ENCODE measurements at places on chromosomes 5 and 9.

- no peak for DNase-seq
Observed at GRCh38 chr9:27362447-27363210, 65.7 kb upstream of the EQTN start.

DNA sequence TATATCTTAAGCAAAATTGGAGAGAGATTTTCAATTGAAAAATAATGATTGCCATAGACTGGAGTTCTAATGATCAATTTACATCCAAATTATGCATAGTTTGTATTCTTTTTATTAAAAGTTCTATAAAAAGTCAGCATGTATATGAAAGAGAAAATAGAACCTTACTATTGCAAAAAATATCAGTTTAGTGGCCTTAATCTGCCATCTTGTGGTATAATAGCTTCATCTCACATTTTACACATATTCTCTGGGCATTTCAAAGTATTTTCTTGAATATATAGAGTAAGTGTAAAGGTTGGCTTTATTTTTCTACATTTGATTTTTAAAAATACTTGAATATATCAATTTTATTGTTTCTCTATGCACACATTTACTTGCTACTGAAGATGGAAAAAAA is 1858.6 kb upstream of the CDH9 start:
- DNase-seq, result no peak

- no peak for DNase-seq
Observed at GRCh38 chr5:32210151-32210550, 36.0 kb upstream of the GOLPH3 start.

- DNase-seq, result peak; percentile 68
Observed at GRCh38 chr9:16964228-16964627, 93.8 kb upstream of the BNC2 start.

GRCh38 chr5:86320266-86320665 is 297.5 kb upstream of the COX7C start:
- DNase-seq, result no peak

DNA sequence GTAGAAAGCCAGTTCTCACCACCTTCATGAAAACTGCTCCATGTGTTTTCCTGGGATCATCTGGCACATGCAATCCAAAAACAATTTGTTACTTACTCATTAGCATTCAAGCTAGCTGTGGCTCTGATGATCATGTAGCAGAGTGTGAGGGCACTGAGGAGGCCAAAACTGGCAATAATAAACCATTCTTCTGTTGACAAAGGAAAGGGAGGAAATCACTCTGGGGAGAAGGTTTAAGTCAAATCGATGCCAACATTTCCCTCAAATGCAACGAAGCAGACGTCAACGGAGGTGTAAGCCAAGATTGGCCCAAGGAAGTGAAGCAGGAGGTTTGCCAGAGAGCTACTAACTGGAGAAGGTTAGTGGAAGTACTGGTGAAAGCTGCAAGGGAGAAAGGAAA is 55.7 kb upstream of the TBC1D9B start:
- no peak for DNase-seq

GRCh38 chr9:90775657-90776056 is 26.0 kb upstream of the SYK start:
- DNase-seq, result no peak

- no peak for DNase-seq
Observed at GRCh38 chr5:143062379-143062778, 292.2 kb downstream of the ARHGAP26 start.

- no peak for DNase-seq
Observed at GRCh38 chr9:18896531-18897179, 136.4 kb downstream of the SAXO1 start.

- no peak for DNase-seq
Observed at GRCh38 chr9:121968056-121968455, 125.1 kb downstream of the TTLL11 start.

DNA sequence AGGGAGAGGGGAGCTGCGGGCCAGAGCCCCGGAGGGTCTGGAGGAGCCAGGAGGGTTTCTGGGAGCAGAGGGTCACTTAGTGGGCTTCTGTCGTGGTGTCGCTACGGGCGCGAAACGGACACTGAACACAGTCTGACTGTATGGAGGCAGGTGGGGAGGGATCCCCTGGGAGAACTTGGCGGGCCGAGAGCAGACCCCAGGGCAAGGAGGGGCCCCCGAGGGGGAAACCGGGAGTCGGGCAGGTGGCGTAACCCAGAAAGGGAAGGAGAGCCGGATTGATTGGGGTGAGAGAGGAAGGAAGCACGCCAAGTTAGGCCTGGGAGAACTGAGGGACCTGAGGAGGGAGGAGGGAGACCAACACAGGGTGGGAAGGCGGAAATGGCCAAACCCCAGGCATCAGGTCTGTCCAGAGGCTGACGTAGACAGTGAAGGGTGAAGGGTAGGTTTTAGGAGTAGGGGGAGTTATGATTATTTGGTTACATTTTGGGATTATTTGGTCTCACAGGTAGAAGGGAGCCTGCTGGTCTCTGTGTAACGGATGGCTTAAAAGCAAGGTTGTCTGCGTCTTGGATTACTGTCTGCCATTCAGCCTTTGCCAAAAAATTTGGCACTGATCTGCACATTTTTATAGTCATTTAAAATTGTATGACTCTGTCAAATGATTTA is 3.3 kb upstream of the MSMP start:
- no peak for DNase-seq

GRCh38 chr5:78776637-78777036 is 128.1 kb upstream of the LHFPL2 start:
- no peak for DNase-seq

DNA sequence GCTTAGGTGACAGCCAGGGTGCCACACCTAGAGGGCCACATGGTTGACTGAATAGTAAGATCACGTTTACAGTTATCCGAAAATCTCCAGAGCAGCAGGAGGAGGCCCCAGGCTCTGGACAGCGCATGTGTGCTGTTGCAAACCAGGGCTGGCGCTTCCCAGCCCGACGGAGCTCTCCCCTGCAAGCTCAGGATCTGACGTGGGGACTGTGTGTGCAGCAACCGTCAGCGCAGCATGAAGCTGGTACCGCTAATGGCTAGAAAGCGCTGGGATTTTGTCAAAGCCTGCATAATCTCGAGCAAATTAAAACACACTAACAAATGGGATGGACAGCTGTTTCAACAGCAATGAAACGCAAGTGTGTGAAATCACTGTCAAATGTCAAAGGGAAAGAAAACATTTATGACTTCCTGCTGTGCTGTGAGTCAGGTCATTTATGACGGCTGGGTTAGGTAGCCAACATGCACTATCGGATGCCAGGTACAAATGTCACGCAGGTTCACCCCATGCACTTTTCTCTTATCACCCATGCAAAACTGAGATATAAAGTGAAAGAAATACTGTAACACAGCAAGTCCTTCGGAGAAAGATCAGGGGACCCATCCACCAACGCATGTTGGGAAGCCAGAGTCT is 7.5 kb downstream of the SURF4 start:
- DNase-seq, result no peak

DNA sequence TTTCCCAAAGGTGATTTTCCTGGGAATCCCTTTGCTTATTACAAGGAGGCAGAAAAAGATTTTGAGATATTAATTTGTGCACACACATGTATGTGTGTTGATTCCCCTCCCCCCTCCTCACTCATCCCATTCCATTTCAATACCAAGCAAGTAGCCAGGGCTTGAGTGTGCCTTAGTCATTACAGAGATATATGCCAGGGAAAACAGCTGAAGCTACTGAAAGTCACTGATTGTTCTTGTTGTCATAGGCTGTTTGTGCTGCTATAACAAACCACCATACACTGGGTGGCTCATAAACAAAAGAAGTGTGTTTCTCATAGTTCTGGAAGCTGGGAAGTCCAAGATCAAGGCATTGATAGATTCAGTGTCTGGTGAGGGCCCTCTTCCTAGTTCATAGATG is 158.6 kb downstream of the BAAT start:
- DNase-seq, result no peak

DNA sequence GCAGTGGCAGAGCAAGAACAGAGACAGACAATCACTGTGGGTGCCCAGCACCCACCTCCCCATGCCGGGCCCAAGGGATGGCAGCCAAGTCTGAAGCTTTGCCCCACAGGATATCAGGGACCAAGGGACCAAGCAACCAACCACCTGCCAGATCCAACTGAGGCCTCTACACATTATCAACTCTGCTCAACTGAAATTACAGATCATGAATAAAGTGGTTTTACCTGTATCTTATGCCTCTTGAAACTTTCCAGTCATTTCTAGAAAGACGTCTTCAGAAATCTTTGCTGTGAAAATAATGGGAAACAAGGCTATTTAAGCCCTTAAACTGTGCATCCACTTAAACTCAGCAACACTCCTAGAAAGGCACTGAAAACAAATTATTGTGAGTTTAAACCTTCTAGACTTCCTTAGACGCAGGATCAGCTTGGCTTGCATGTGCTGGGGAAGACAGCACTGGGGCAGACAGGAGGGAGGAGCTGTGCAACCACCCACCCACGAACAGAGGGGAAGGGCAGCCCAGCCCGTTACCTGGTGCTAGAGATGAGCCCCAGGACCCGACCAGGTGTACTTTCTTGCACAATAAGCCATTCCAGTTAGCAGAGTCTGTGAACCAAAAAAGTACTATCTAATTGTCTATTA is 80.0 kb downstream of the SEMA4D start:
- no peak for DNase-seq

DNA sequence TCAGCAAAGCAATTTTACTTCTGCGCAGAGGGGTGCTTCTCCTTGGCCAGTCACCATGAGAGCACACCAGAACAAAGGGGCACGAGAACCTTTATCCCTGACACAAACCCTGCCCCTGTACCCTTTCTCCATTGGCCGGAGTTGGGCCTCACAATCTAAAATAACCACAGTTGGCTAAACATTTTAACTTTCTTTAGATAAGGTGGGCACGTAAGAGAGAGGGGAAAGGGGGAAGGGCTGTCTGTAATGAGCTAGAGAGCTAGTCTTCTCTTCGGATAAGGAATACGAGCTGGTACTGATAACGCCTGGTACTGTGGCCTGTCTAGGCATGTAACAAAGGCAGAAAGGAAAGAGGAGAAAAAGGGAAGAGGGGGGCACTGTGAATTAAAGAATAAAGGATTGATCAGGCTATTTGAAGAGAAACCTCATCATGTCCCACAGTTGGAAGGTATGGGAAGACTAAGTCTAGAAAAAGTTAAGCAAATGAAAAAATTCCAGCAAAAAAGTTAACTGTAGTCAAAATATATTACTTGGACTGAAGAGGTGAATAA is 1.8 kb upstream of the IARS1 start:
- no peak for DNase-seq

DNA sequence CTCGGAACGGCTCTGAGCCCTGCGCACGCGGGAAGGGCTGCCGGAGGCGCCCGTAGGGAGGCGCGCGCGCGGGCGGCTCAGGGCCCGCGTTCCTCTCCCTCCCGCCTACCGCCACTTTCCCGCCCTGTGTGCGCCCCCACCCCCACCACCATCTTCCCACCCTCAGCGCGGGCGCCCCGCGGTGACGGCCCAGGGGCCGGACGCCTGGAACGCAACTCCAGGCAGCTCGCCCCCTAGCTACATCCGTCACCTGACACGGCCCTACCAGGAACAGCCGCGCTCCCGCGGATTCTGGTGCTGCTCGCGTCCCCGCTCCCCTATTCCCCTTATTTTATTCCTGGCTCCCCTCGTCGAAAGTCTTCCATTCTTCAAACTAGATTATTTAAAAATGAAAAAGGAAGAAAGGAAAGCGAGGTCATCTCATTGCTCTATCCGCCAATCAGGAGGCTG is at the start of gene CDKN2B-AS1:
CDKN2B-AS1 (plus strand) TSS at position 236 of the 450 bp plus-strand sequence.
- peak; percentile 70 for DNase-seq

- no peak for DNase-seq
Observed at GRCh38 chr5:168892618-168893186, 313.5 kb upstream of the PANK3 start.

GRCh38 chr9:90037146-90037797 is 432.5 kb downstream of the GADD45G start:
- no peak for DNase-seq

- no peak for DNase-seq
Observed at GRCh38 chr9:37385286-37385685, 37.2 kb upstream of the GRHPR start.

DNA sequence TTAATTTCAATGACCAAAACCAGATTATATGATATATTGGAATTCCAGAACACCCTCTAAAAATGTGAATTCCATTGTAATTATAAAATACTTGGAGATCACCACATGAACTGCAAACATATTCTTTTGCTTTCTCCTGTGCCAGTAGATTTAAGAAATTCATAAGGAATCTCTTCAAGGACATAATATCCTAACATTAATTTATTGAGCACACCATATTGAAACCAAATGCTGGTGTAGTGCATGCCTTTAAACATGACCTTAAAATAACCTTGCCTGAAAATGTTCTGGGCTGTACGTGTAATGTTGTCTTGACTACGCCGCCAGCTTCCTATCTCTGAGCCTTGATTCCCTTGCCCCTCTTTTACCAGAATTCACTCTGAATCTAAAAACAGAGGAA is 205.0 kb upstream of the ACTBL2 start:
- no peak for DNase-seq

DNA sequence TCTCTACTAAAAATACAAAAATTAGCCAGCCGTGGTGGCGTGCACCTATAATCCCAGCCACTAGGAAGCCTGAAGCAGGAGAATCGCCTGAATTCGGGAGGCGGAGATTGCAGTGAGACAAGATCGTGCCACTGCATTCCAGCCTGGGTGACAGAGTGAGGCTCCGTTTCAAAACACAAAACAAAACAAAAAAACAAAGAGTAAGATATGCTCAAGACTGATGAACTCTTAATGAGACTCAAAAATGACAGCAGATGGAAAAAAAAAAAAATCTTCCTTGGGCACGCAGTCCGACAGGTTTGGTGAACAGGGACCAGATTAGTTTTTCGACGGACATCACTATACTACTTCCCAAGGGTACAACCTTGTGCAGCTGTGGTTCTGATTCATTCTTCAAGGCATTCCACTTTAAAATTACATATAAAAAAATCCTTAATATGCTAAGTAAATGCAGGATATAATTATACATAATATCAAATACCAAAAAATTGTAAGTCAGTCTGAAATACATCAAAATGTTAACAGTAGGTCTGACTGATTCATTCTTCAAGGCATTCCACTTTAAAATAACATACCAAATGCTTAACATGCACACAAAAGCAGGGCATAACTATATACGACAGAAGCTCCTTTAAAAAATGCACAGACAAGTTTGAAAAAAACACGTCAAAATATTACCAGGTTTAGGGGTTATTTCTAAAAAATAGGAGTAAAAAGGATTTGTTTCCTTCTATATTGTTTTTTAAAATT is 12.3 kb downstream of the PSIP1 start:
- no peak for DNase-seq

GRCh38 chr5:111741278-111741677 is 15.7 kb downstream of the NREP start:
- no peak for DNase-seq

GRCh38 chr9:7665874-7666273 is 133.7 kb downstream of the DMAC1 start:
- no peak for DNase-seq
